T-helper 1 cell (primary cell): ENCODE measurements at places on chromosomes 4 and X.

DNA sequence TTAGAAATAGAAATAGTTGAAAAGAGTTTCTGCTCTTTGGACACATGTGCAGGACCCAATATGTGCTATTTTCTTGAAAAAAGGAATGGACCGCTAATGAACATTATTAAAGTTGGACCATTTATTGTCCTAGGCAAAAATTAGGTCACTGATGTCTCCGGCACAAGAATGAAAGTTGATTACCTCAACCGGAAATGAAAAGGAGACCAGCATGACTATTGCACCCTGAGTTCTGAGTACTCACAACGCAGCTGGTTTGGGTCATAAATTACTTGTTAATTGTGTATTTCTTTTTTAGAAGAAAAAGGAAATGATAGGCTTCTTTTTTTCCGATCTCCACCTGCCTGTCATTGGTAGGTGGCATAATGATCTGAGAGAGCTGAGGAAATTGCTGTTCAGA lies 232.7 kb downstream of the ARHGAP24 start:
- DNase-seq = no peak

GRCh38 chrX:108217876-108218275 lies 126.3 kb downstream of the ATG4A start:
- no peak for DNase-seq

GRCh38 chr4:139736274-139736660 lies 70.6 kb downstream of the MGST2 start:
- DNase-seq = no peak

GRCh38 chr4:133131829-133132460 lies 17.1 kb upstream of the PCDH10 start:
- DNase-seq = no peak

- no peak for DNase-seq
Observed at GRCh38 chrX:2187352-2188115, 313.2 kb downstream of the DHRSX start.

DNA sequence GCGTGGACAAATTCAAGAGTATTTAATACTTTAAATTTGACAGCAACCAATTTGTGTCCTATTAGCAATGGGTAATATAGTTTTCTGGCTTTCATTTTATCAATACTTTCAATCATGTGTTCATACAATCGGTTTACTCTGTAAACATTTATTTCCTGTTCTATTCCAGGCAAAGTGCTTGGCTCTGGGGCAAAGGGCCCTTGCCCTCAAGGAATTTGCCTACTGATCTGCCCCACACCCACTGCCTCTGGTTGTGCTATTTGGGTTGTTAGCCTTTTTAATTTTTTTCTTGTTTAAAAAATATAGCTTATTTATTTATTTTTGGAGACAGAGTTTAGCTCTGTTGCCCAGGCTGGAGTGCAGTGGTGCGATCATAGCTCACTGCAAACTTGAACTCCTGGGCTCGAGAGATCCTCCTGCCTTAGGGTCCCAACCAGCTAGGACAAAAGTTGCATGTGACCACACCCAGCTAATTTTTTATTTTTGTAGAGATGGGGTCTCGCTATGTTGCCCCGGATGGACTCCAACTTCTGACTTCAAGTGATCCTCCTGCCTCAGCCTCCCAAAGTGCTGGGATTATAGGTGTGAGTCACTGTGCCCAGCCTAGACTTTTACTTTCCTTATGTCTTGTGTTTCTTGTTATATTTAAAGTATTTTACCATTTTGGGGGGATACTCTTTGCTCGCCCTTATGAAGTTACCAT lies 30.7 kb upstream of the CBR4 start:
- DNase-seq = no peak

DNA sequence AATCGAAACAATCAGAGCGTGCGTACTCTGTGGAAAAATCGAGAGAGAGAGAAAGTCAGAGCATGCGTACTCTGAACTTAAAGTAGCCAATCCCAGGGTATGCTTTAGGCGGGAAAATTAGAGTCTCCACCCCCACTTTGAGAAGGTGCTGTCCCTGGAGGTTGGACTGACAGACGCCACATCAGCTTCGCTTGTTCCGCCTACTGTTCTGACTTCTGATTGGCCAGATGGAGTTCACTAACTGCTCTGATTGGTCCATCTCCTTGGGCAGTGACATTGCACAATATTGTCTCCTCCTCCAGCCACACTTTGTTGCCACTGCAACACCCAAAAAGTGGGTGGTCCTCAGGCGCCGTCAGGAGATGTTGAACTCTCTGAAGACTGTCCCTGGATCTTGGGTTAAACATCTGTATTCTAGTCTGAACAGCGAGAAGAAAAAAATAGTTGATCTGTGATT lies at the start of gene SSX5:
SSX5 (minus strand) TSS at position 51 of the 457 bp plus-strand sequence. CDS start 1,437 bp downstream, outside the sequence.
- no peak for DNase-seq

DNA sequence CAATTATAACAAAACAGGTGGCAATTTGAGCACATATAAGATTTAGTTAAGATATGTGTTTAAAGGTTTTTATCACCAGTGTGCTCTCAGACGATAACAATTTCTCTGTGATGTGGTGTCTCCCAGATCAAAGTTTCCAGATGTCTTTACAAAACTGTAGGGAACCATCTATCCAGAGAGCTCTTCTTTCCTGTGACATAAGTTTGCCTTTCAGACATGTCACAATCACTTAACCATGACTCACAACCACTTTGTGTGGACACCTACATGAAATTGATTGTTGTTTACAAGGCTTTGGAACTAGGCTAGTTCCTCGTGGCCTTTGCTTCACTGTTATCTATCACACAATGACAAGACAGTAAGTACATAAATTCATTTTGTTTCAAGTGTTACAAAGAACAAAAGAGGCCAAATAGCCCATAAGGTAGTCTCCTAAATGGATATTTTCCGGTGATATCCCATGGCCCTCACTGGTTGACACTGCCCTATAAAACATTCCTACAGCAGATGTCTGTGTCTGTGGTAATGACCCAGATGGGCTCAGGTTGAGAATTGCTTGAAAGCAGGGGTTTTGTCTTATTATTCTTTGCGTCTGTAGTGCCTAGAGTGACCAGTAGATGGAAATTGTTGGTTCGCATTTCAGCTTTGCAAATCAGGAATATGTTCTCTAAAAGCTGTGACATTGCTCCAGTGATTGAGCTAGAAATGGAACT lies 297.8 kb upstream of the FAM241A start:
- no peak for DNase-seq

- no peak for DNase-seq
Observed at GRCh38 chr4:156521631-156522030, 450.0 kb downstream of the PDGFC start.

DNA sequence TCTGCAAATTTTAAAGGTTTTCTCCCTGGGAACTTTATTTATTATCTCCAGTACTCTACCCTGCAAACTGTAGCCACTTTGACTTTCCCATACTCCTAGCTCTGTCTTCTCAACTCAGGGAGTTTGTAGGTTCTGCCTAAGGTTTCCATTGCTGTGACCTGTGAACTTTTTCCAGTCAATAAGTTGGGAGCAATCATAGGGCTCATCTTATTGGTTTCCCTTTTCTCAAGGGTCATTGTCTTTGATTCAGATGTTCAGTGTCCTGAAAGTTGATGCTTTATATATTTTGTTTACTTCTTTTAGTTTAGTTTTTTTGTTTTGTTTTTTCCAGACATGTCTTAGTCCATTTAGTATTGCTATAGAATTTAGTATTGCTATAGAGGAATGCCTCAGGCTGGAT lies 85.3 kb upstream of the NUDT6 start:
- no peak for DNase-seq

DNA sequence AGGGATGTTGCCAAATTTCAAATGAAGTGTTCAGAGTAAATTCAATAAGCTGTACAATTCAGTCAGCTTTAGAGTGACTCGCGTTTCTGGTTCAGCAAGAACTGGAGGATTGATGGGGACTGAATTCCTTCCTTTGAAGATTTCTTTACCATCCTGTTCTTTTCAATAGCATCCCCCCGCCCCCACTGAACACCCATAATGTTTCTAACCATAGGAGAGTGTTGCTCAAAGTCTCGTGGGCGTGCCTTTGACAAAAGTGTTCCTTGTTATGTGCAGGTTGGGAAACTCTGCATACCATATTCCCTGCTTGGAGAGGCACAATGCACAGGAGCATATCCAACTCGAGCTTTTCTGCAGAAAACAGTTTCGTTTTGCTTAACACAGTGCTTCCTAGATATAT lies 323.5 kb upstream of the CASK start:
- no peak for DNase-seq

DNA sequence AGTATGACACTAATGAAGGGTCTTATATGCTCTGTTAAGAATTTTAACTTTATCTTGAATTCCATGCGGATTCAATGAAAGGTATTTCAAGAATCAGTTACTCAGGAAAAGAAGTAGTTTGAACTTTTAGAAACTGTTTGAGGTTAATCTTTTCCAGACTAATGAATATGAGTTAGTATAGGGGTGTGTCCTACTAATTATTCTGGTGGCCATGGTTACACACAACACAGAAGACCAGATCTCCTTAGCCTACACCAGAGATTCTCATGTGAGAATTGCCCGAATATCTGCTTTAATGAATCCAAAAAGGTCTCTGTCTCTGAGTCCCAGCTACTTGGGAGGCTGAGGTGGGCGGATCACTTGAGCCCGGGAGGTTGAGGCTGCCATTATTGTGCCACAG lies 100.4 kb downstream of the MMRN1 start:
- no peak for DNase-seq

DNA sequence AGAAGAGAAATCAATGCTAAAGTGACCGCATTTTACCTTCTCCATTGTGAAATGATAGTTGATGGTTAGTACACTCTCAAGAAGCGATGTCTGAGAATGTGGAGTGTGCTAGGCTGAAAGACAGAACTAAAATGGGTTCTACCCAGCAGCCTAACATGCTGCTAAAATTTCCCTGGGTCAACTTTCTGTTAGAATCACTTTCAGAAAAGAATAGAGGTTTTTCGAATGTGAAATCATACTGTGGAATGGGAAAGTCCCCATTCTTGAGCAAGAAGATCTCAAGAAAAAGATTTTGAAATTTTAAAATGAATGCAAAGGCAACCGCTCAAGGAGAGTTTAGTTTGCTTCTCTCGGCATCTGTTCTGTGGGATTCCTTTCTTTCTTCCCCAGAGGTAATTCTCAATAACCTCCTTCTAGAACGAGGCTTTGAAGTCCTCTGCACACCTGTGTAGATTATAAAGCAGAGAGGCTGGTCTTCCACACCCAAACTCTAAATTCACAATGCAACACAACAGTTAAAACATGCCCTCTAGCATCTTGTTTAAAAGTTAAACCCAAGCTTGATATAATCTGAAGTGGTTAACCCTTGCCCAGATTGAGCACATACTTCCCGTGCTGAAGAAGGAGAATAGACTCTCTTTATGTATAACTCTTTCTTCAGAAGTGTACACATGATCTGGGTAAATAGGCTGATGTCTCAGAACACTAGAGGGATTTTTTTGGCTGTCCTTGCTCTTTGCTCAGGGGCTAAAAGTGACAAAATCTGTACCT lies 208.7 kb upstream of the KLF3 start:
- DNase-seq = no peak

DNA sequence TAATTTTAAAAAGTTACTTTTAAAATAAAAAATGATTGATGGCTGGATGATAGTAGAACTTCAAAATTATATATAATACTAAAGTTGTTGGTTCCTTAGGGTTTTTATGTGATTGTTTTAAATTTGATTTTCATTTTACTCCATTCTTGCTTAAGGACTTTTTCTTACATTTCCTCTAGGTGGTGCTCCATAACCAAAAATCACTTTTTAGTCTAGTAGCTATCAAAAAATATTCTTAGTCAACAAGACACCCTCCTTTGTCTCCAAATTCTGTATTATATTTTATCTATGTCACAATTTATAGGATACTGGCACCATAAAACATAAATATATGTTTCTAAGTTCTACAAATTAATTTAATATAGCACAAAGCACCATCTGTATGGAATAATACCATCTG lies 67.2 kb upstream of the BRWD3 start:
- no peak for DNase-seq

- DNase-seq = no peak
Observed at GRCh38 chrX:11533199-11533651, 132.5 kb downstream of the ARHGAP6 start.

DNA sequence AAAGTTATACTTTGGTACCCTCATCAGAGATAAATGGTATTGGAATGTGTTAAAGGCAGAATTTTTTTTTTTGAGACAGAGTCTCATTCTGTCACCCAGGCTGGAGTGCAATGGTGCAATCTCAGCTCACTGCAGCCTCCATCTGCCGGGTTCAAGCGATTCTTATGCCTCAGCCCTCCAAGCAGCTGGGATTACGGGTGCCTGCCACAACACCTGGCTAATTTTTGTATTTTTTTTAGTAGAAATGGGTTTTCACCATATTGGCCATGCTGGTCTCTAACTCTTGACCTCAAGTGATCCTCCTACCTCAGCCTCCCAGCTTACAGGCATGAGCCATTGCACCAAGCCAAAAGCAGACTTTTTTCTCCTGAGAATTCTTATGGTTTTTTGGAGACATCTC lies 11.4 kb upstream of the RELL1 start:
- DNase-seq = no peak

DNA sequence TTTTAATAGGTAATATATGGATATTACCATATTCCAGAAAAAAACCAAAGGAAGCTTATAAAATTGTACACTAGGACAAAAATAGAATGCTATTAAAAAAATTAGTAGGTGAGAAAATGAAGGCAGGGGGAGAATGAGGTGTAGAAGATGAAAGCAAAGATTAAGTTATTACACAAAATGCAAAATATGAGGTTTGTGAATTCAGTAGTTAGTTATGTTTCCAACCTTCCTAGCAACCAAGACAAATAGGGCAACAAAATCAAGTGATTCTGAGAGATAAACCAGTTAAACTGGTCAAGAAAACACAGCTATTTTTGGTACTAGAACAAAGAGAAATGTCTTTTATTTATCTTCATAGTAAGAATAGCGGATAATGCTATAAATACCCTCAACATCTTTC lies 300.0 kb upstream of the RASGEF1B start:
- no peak for DNase-seq

DNA sequence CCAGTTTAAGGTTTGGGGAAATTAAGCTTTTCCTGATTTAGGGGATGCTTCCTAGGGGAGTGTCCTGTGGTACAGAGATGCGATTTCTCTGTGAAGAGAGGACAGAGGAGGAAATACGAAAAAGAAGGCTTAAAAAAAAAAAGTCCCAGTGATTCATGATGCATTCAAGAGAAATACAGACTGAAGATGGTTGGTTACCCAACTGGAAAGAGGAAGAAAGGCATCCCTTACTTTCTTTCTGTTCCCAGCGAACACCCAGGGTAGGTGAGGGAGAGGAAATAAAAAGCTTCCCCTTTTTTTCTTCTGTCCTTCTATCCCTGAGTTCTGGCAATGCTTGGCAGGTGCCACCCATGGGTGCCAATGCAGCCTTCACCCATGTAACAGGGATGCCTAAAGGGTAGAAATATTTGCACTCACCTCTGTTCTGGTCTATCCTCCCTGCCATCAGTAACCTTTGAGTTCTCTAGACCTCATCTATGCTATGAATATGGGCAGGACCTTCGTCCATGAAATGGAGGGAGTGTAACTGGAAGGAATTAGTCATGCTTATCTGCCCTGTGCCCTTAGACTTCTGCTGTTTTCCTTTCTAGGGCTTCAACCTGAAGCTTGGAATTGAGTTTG lies 230.1 kb upstream of the GALNTL6 start:
- DNase-seq = no peak

GRCh38 chrX:44042751-44043150 lies 69.6 kb upstream of the NDP start:
- no peak for DNase-seq
